Heart left ventricle (tissue), 16 donors: ENCODE measurements at places on chromosomes 1 and 21. TPM values are rescaled to one million over a fixed set of nuclear protein-coding genes. Genes with fewer than 3 reads are reported as not detected.
A peak's percentile ranks its signal among the peaks of the same experiment; 100 is the strongest.

GRCh38 chr1:227131193-227131592 is 187.1 kb downstream of the CDC42BPA start:
- DNase-seq = no peak

DNA sequence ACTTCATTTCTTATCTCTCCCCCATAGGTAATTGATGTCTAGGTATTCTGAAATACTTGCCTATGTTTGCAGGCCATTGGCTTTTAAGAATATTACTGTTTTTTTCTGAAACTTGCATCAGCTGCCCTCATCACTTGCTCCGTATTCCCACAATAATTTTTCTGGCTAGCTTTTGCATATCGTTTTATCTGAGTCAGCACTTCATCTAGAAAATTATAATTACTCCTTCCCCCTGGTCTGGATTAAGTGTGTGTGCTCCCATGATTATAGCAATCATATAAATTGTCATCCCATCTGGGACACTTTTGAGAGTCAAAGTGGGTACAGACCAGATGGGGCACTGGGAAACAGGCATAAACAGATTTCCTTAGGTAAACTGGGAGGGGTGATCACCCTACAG is 583.2 kb upstream of the B3GALT2 start:
- no peak for DNase-seq

- DNase-seq = peak; percentile 75
Measured at GRCh38 chr1:162696286-162696862, 64.1 kb downstream of the DDR2 start.

- DNase-seq = peak; percentile 65
Measured at GRCh38 chr1:167635156-167635648, 5.2 kb downstream of the RCSD1 start.

DNA sequence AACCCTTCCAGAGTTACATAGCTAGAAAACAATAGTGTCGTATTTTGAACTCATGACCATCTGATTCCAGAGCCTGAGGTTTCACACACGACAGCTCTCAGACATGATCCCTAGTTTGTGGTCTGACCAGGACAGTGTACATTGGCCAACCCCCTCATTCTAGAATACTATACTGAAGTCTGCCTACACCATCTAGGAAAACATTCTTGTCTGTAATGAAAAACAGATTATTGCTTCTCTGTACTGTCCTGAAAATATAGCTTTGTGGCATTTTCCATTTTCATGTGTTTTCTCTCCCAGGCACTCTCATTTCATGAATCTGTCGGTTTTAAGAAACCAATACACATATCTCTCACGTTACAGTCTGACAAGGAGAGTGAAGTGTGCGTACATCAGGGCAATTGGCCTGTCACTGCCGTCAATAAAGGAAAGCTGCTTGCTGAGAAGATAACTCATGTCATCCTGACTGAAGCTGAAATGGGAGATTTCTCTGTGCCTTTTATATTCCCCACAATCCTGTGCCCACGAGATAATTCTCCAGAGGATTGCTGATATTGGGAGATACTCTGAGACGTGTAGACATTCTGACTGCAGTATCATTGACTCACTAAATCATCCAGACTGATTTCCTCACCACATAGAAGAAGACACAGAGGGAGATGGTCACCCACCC is 585.6 kb downstream of the PLPP3 start:
- no peak for DNase-seq

The TRIM17 gene
- total RNA-seq = not detected

The GUCA2A gene
- total RNA-seq = not detected

GRCh38 chr1:46053734-46054133 is 78.7 kb downstream of the PIK3R3 start:
- DNase-seq = no peak

The ARV1 gene
- total RNA-seq = 24.2 TPM

- DNase-seq = no peak
Measured at GRCh38 chr1:36602184-36602583, 119.5 kb upstream of the CSF3R start.

The SYTL1 gene
- 0.65 TPM for total RNA-seq

- DNase-seq = no peak
Measured at GRCh38 chr21:36717976-36718375, 19.1 kb downstream of the SIM2 start.

DNA sequence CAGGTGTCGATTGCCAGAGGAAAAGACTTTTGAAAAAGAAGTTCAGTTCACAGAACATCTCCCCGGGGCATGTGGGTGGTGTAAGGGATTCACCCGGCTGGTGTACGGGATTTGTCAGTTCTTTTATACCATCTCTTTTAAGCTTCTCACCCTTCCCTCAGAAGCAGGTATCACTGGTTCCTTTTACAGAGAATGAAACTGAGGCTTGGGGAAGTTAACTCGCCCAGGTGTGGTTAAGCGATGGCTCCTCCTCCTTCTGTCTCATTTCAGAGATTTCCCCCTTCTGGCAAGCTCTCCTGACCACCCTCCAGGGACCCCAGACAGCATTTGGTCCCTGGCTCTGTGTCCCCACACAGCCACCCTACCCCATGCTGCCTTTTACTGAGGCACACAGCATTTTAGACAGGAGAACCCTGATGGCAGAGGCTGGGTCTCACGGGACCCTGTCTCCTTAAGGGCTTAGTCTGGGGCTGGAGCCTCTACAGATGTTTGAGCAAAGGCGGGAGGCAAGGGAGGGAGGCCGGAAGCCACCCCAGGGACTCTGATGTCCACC is 2.8 kb upstream of the ECE1 start:
- no peak for DNase-seq

GRCh38 chr21:29725025-29725736 is 214.6 kb downstream of the GRIK1 start:
- no peak for DNase-seq

- peak; percentile 29 for DNase-seq
Measured at GRCh38 chr21:46129846-46130651, 25.3 kb downstream of the FTCD start.

- DNase-seq = peak; percentile 35
Measured at GRCh38 chr1:50333595-50333974, 89.7 kb downstream of the DMRTA2 start.

DNA sequence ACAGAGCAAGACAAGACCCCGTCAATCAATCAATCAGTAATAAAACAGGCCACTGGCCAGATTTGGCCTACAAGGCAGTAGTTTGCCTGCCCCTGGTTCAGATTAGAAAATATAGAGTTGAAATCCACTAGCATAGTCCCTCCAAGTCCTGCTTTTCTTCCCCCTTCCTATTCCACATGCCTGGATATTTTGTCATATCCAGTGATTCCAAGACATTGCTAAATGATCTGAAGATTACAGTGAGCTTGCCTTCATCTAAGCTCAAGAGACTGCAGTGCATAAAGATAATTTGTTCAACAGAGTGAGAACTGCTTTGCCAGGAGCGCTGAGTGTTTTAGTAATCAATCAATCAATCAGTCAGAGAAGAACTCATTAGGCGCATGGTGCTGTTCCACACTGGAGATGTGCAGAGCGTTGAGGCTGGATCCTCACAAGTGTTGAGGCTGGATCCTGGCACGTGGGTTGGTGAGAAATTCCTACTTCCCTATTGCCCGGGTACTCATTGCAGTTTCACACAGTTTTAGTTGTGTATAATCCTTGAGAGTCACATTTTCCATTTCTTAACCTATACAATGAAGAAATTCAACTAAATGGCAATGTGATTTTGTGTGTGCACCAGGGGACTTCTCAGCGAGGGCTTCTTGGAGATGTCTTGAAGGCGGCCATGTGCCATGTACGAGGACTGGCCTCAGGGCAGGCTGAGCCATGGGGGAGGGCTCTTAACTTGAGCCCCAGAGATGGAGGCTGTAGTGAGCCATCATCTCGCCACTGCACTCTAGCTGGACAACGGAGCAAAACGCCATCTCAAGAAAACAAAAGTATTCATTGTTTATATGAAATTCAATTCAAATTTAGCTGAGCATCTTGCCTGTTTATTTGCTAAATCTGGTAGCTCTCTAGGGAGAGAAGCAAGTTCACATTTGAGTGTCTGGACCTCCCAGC is 76.3 kb downstream of the TOMM20 start:
- no peak for DNase-seq

- no peak for DNase-seq
Measured at GRCh38 chr1:40303790-40304189, 13.3 kb downstream of the COL9A2 start.

The S100A14 gene
- 5.5 TPM for total RNA-seq

- no peak for DNase-seq
Measured at GRCh38 chr1:92363401-92363800, 64.5 kb downstream of the RPAP2 start.

GRCh38 chr21:34189506-34189905 is 116.1 kb downstream of the MRPS6 start:
- DNase-seq = peak; percentile 10

DNA sequence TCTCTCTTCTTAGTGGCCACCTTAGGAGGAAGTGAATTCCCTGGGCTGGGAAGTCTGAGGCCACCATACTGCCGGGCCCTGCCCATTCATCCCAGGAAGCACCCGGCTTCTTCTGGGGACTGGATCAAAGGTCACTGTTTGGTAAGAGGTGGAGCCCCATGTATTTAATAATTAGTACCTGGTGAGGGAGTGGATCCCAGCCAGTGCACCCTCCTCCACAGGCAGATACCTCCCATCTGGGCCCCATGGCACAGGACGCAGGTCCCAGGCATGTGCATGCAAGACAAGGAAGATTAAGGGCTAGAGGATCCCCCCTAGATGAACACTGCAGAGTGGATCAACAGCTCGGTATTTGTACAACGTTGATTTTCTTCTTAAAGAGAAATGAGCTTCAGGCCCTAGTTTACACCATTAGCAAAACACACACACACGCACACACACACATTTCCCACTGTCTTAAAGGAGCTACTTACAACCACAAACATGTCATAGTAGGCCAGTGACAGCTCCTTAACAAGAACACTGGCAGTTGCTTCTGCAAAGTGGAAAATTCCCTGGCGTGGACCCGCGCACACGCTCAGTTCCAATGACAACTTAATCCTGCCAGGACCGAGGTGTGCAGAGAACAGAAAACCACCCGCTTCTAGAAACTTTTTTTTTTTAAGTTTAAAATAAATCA is 90.7 kb downstream of the MRPL37 start:
- DNase-seq = no peak

GRCh38 chr1:76868916-76869315 is 1.6 kb downstream of the ST6GALNAC5 start:
- no peak for DNase-seq

The NGF gene
- total RNA-seq = 4.0 TPM

The A3GALT2 gene
- total RNA-seq = 0.40 TPM

GRCh38 chr21:26810676-26811415 is 34.4 kb downstream of the ADAMTS1 start:
- no peak for DNase-seq

The CELA3B gene
- total RNA-seq = 1.8 TPM

DNA sequence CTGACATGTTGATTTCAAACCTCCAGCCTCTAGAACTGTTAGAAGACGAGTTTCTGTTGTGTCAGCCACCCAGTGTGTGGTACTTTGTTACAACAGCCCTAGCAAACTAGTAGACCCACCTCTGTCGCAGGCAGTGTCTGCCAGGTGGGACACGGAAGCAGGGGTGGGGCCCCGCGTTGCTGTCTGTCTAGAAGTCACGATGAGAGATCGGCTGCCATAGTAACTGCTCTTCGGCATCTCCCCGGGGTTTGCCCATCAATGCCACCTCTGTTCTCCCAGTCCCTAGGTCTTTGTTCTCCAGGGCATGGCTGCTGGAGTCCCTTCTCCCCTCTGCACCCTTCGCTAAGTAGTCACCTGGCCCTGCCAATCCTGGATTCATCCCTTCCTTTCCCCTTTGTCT is 15.2 kb upstream of the CLSTN1 start:
- no peak for DNase-seq

- peak; percentile 68 for DNase-seq
Measured at GRCh38 chr1:228267962-228268880, 60.4 kb downstream of the OBSCN start.

The NUF2 gene
- 1.5 TPM for total RNA-seq

GRCh38 chr1:87866416-87866815 is 537.7 kb downstream of the LMO4 start:
- DNase-seq = no peak

GRCh38 chr1:203129501-203130231 is 2.1 kb downstream of the ADORA1 start:
- peak; percentile 81 for DNase-seq

The ALX3 gene
- total RNA-seq = not detected

The BCAN gene
- total RNA-seq = 0.20 TPM

The DMBX1 gene
- total RNA-seq = not detected

The AVPR1B gene
- total RNA-seq = not detected

The CR1 gene
- total RNA-seq = 1.9 TPM

DNA sequence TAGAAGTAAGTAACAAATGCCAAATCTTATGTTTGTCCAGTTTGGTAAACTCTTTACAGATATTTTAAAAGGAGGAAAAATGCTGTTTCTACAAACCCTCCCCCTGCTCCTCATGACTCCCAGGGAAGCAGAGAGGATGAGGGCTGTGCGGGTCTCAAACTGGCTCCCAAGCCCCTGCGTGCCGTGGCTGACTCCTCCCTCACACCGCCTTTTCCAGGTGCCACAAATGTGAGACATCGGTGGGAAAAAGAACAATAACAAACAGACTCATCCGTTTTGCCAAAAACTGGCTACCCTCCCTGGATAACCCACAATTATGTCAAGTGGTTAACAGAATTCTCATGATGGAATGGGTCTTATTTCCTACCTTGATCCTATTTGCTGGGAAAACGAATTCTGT is 594.6 kb downstream of the PTPRU start:
- DNase-seq = no peak

The RGS18 gene
- total RNA-seq = 1.0 TPM
